ENCODE measurements at places on chromosomes 1 and 21.
A peak's percentile ranks its signal among the peaks of the same experiment; 100 is the strongest.

DNA sequence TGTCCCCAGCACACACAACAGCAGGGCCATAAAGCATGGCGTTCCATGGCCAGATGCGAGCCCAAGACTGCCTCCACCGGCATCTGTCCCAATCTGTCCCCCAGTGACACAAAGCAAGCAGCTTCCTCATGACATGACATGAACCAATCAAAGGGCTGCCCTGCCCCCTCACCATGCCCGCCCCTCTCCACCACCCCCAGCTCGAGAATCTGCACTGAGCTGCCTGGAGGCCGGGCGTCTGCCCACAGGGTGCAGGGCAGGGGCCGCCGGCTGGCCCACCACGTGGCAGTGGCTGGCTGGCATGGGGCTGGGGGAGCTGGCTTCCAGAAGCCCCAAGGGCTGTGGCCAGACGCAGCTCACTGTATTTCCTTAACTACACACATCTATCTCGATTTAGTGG is 27.8 kb downstream of the WNT9A start:
- DNase-seq, result no peak

DNA sequence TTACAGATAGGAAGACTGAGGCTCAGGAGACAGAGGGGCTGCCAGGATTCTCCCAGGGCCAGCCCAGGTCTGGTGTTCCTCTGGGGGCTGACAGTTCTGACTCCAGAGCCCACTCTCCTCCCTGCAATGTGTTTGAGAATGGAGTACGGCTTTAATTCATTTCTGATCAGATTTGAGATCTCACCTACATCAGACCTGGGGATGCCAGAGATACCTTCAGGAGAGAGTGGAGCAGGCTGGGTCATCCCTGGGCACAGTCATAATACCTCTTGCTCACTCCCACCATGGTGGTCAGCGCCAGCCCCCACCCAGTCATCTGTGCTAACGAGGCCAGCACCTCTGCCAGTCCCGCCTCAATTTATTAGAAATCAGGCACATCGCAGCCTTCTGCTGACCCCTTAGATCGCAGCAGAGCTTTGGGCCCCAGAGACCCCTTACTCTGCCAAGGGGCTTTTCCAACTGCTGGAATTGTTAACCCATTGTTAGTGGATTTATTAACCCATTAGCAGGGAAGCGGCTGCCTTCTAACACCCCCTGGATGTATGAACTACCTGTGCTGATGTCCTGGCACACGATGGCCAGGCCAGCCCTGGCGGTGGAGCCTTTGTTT is 352.1 kb downstream of the MATN1 start:
- no peak for DNase-seq

GRCh38 chr1:187032316-187032981 is 203.7 kb downstream of the PLA2G4A start:
- DNase-seq, result no peak

GRCh38 chr1:206461602-206462455 is 8.4 kb upstream of the IKBKE start:
- peak; percentile 84 for DNase-seq

DNA sequence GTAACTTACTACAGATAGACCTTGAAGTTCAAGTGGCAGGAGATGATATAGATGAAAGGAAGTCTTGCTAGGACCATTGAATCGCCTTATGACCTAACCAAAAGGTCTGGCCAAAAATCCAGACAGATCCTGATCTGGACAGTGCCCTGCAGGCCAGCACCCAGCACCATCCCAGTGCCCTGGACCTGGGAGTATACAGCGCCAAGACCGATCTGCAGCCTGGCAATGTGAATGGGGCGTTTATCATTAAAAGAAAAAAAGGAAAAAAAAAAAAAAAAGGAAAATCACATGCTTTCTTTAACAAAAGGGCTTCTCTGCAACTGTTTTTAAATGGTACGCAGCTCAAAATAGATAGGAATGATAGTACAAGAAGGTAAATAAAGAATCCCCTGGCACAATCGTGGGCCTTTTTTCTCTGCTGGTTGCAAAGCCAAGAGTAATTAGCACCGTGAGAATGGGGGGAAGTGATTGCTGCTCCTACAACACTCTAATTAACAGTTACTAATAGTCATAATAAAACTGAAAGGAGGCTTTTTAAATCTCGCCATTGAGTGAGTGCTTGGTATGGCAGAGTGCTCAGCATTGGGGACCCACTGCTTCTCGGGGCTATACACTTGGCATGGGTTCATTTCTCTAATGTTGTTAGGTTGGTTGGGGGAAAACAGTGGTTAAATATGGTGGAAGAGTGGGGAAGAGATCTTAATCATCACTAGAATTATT is 146.7 kb downstream of the KAZN start:
- no peak for DNase-seq

GRCh38 chr1:77825131-77825709 is 45.8 kb downstream of the MIGA1 start:
- peak; percentile 10 for DNase-seq

DNA sequence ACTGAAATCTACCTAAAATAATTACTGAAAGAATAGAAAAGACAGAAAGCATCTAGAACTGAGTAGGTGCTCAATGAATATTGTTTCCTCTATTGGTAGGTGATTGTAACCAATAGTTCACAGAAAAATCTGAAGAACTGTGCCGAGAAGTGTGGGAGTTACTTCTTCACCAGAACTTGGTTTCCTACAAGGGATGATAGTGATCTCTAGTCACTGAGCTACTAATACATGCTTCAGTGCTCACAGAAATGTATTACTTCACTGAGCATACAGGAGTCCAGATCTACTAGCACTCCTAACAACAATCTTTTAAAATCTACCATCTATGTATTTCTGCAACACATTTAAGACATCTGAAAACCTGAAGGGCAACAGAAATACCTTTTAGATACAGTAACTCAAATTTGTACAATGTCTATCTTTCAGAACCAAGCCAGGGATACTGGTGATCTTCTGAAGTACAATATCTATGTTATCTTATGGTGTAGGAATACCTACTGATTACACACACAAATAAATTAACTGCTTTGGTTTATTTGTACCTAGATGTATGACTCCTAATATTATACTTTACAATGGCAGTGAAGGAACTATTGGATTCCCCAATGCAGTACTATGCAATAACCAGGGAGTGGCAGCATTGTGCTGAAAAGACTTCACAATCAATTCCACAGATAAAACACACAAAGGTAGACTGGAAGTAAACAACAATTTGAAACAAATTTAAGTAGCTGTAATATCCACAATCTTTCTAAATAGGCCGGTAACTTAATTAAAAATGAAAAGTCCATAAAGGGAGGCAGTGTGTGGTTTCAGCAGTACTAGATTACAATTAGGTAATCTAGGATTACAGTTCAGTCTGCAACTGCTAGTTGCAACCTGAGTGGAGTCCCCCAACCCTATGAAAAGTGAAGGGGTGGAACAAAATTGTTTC is 243.0 kb downstream of the SLC45A1 start:
- DNase-seq, result peak; percentile 67

- DNase-seq, result no peak
Measured at GRCh38 chr1:207902566-207902965, 8.4 kb downstream of the CD34 start.

DNA sequence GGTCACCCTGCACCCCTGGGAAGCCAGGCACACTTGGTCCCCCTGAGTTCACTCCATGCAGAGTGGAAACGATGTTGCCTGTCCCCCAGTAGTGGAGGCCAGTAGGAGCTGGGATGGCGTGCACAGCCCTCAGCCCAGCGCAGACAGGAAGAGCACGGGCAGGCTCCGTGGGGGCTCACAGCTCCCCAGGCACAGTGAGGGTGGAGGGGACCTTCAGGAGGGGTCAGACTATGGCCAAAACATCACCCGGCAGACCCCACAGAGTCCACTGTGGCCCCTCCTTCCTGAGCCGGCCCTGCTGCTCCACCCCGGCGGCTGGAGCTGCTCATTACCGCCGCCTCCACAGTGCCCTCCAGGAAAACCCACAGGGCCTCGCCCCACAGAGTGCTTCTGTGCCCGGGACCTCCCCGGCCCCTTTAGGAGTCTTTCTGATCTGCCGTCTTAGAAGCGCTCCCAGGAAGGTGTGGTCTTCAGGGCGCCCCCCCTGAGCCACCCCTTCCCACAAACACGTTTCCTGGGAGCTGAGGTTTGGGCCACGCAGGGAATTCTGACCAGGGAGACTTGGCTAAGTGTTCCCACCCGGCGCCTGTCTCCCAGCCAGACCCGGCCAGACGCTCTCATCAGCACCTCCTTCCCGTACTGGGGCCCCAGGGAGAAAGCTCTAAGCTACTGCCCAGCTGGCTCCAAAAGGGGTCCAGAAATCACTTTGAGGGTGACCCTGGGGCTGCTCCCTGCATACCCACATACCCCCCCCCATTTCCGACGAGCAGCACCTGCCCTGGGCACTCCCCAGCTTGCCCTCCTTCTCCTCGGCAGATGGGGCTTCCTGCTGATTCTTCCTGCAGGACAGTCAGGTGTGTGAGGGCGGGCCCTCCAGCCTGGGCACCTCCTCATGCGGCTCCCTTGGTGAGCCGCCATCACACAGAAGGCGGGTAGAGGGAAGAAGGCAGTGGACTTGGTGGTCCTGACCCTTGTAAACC is 38.8 kb downstream of the RIPK4 start:
- DNase-seq, result no peak

DNA sequence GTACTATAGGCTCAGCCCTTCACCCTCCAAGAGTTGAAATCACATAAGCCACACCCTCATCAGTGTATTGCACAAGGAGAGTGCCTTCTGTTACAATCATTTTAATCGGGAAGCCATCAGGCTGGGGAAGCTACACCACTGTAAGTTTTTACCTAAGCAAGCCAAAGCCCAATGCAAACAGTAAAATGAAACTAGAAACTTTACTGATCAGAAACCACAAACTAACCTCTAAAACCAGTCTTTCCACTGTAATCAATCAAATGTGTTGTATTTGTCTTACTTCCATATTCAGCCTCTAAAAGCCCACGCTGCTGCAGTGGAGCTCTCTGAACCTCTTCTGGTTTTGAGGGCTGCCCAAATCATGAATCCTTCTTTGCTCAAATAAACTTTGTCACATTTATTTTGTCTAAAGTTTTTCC is 26.2 kb downstream of the CAPN8 start:
- DNase-seq, result no peak

GRCh38 chr1:171403393-171403792 is 81.9 kb upstream of the PRRC2C start:
- DNase-seq, result no peak

DNA sequence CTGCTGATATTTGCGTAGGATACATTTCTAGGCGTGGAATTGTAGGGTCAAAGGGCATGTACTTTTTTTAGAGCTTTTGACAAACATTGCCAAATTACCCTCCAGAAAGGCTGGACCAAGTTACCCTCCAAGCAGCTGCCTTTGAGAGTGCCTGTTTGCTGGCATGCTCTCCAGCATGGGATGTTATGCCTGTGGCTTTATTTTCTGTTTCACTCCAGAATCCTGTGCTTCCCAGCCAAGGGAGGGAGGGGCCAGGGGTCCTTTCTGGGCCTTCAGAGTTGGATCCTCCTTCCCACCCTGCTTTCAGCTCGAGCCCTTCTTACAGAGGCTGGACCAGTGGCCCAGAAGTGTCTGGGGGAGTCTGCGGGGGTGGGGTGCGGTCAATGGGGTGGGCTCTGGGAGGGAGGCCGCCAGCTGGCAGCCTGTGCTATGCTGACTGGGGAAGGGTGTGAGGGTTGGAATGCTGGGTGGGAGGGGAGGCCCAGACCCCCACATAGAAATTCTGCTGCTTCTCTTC is 81.2 kb downstream of the EPHB2 start:
- DNase-seq, result no peak

- DNase-seq, result no peak
Measured at GRCh38 chr21:38920631-38921398, 115.1 kb downstream of the ETS2 start.

DNA sequence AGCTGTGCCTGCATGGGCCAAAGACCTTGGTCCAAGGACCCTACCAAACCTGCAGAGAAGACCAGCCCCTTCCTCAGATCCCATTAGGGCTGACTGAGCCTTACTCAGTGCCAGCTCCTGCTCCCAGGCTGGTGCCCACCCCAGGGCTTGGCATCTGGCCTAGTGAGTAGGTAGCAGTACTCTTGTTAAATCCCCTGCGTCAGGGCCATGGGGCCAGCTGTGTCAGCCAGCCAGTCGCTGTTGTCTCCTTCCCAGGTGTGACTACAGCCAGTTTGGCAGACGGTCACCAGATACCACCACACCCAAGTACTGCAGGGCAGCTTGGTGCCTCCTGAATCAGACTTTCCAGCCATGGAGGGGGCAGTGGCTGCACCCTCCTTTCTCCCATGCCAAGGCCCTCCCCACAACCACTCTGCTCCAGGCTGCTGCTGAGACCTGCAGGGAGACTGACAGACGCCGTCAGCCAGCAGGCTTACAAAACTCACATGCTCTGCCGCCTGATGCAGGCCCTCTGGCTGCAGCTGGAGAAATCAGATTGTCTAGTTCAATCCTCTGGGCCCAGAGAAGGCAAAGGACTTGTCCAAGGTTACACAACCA is 3.0 kb downstream of the TENT5B start:
- no peak for DNase-seq

- no peak for DNase-seq
Measured at GRCh38 chr21:25487046-25487594, 120.2 kb downstream of the MRPL39 start.

DNA sequence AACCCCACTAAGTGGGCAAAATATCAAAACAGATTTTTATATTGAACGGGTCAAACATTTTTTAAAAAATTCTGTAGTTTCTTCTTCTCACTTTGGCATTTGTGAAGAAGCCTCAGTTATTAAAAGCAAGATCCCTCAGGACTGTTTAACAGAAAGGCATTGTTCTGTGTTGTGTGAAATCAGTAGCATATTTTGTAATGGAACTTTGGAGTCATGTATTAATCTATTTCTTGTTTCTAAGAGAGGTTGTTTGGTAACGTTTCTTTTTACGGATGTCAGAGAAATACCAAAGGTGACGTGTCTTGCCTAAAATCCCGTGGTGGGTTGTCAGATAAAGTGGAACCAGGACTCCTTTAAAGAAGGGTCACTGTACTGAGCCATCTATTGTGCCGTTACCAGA is 23.7 kb downstream of the GPR137B start:
- DNase-seq, result no peak

- DNase-seq, result no peak
Measured at GRCh38 chr1:222073307-222073995, 331.6 kb upstream of the DUSP10 start.

DNA sequence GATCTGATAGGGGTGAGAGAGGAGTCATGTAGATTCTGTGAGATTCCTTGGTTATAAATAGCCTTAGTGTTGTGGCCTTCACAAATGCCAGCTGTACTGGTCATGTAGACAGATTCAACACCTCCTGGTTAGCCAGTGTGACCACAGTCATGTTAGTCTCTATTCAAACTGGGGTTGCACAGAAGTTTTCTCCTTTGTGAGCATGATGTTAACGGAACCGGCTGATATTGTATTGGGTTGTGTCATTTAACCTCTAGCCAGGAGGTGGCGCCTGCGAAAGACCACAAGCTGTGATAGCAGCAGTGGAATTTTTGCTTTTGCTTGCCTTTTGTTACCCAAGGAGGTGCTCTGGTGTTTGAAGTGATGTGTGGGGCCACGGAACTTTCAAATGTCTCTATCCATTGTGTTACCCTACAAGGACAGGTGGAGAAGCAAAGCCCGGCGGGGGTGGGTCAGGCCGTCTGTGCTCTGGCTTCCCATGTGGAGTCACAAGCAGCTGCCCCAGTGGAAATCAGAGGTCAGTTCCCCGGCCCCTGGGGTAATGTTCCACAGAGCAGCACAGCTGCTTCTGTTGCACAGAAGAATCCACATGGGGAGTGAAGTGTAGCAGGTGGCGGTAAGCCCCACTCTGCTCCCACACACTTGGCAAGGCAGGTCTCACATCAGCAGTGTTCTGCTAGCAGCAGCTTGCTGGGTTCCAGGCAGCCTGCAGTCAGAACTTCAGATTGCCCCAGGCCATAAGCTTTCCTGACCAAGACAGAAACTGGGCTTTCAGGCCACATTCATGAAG is 112.6 kb downstream of the ADAMTS1 start:
- no peak for DNase-seq

GRCh38 chr1:8040586-8040985 is 14.5 kb upstream of the ERRFI1 start:
- no peak for DNase-seq

- no peak for DNase-seq
Measured at GRCh38 chr1:12594966-12595756, 22.8 kb downstream of the DHRS3 start.

Measured in CD4-positive, alpha-beta T cell treated with Interleukin-4 for 1 hour (primary cell).